ENCODE measurements at places on chromosomes 16 and 17.

- DNase-seq: no peak
Measured at GRCh38 chr16:23975293-23975692, 139.5 kb downstream of the PRKCB start.

GRCh38 chr16:64102654-64103053 is 1019.2 kb downstream of the CDH11 start:
- no peak for DNase-seq

DNA sequence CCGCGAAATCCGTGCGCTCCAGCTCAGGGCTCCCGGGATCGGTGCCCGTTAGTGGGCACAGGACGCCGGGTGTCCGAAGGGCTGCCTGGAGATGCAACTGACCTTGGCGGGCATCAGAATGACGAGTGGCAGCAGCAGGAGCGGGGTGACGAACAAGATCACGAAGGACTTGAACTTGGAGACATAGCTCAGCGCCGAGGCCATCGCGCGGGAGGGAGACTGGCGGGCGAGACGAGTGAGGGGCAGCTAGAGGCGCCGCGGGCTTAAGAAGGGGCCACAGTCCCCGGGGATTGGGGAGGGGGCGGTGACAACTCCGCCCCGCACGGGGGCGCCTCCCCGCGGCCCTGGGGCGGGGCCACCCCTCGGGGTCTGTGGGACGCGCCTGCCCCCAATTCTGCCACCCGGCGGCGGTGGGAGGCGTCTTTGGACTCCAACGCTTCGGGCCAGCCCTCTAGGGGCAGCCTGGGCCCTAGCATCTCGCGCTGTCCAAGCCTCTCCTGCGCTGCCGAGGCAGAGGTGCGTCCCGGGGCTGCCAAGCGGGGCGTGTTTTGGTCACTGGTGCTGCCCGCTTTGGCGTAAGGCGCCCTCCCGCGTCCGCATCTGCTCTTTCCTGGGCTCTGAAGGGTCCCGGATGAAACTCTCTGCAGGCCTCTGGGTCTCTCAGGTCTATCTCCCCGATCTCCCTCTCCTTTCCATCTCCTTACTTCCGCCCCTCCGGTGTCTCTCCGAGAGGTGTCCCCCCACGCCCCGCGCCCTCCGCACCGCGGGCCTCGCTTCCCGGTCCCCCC is at the start of gene SLC13A5:
TSS of gene SLC13A5 (minus strand) at position 240 of the 788 bp plus-strand sequence. CDS start at position 204, 36 bp downstream.
- DNase-seq: no peak

DNA sequence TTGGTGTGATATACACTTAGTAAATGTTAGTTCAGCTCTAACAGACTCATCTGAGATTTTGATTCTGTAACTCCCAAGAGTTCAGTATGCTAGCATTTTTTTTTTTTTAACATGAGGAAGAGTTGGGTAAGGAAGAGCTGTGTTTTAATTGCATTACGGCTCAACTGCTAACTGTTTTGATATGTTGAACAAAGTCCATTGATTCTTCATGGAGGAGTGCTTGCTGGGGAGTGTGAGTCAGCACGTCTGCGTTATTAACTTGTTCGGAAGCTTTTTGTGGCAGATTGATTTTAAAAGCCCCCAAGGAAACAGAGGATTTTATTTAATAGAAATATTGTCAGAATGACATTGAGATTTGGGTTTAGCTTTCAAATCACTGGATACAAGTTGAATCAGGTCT is 45.8 kb downstream of the PITPNC1 start:
- no peak for DNase-seq

DNA sequence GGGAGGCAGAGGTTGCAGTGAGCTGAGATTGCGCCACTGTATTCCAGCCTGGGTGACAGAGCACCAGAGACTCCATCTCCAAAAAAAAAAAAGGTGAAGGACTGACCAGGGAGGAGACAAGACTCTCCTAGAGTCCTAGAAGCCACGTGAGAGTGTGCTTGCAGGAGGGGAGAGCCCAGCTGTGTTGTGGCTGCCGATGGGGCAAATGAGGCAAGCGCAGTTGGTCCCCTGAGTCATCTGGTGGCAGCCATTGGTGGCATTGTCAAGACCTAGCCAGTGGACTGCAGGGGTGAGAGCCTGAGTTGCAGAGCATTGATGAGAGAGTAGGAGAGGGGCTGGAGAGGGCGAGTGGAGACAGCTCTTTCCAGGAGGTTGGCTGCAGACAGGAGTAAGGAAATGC is 278.0 kb downstream of the SNX29 start:
- DNase-seq: no peak
